ENCODE measurements at places on chromosomes 7 and 10. TPM values are rescaled to one million over a fixed set of nuclear protein-coding genes. Genes with fewer than 3 reads are reported as not detected.

ERVW-1 gene
- not detected for total RNA-seq

CDNF gene
- total RNA-seq = 1.8 TPM

DNA sequence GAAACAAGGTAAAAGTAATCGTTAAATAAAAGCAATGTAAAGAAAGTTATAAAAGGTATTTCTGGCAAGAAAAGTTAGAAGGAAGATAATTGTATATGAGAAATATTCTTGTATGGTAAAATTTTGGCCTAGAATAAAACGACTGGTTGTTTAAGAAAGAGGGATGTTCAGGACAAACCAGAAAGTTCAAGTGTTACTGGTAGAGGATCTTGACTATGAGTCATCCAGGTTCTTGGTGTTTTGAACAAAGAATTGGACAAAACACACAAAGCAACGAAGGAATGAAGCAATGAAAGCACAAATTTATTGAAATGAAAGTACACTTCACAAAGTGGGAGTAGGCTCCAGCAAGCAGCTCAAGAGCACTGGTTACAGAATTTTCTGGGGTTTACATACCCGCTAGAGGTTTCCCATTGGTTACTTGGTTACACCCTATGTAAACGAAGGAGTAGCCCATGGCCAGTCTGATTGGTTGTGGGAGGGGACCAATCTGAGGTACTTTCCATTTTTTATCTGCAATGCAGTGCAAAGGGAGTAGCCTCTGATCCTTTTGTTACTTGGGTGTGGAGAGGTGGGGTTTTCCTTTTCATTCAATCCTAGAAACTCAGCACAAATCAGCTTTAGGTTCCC lies 22.4 kb upstream of the GARS1 start:
- H3K27me3 ChIP-seq = no peaks in the 10 kb centered on the region
- H3K4me3 ChIP-seq = no peak overlapping the region
- no peaks in the 10 kb centered on the region for H3K4me1 ChIP-seq
- peaks cover 33% of the 10 kb centered on the region for H3K36me3 ChIP-seq
- DNase-seq = no peak
- no peak overlapping the region for H3K27ac ChIP-seq

GRCh38 chr10:129319934-129320333 lies 147.1 kb upstream of the MGMT start:
- H3K4me3 ChIP-seq = no peak overlapping the region
- H3K4me1 ChIP-seq = no peaks in the 10 kb centered on the region
- no peak overlapping the region for H3K27ac ChIP-seq
- DNase-seq = no peak
- H3K27me3 ChIP-seq = no peaks in the 10 kb centered on the region
- no peaks in the 10 kb centered on the region for H3K36me3 ChIP-seq

DNA sequence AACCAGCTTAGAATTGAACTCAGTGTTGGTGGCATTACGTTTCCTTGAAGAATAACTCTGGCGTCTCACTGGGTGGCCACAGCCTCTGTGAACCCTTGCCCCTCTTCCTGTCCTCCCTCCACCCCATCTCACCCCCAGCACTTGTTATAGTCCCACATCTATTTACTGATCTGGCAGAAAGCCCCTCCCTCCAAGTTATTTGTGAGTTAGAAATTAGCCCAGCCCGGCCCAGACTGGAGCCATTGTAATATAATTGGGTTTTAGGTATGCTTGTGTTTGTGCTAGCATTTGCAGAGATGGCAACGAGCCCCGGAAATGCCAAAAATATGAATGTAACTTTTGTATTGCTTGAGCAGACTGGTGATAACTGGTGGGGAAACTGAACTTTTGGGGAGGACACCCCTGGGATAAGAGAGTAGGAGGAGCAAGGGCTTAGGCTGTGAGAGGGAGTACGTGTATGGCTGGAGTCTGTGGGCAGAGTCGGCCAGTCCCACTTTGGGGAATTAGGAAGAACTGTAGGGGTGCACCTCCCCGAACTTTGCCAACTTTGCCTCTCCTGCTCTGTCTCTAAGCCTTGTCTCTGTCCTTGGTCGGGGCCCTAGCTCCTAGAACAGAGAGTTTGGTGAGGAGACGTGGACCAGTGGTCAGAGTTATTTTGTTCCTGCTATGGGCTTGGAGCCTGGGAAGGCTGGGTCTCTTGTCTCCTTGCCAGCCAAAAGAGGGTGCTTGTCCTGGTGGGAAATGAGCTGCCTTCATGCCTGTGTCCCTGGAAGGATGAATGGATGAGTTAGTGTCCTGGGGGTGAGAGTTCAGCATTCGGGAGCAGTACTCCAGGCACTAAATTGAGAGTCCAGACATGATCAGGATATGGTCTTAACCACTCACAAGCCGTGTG lies 19.3 kb upstream of the TRIM8 start:
- H3K27me3 ChIP-seq = no peaks in the 10 kb centered on the region
- H3K36me3 ChIP-seq = no peaks in the 10 kb centered on the region
- no peak overlapping the region for H3K4me3 ChIP-seq
- peak overlapping the region; percentile 76 for H3K27ac ChIP-seq
- peaks cover 73% of the 10 kb centered on the region for H3K4me1 ChIP-seq

DNA sequence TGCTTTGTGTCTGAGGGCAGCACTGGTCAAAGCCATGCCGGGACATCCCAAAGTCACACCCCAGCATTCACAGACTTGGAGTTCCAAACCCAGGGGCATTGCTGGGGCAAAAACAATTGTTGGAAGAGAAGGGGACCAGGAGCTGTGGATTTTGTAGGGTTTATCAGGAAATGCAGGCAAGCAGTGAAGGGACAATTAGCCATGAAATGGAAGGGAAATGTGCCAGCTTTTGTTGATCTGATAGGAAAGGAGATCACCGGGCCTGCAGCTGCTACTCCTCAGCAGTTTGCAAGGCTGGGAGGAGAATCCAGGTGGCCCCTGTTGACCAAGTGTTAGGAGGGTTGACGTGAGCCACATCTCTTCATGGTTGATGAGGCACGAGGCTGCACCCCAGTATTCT lies 2.5 kb upstream of the BRI3 start:
- H3K27me3 ChIP-seq = no peaks in the 10 kb centered on the region
- peaks cover 21% of the 10 kb centered on the region for H3K4me1 ChIP-seq
- H3K36me3 ChIP-seq = no peaks in the 10 kb centered on the region
- no peak overlapping the region for H3K4me3 ChIP-seq
- H3K27ac ChIP-seq = no peak overlapping the region

DNA sequence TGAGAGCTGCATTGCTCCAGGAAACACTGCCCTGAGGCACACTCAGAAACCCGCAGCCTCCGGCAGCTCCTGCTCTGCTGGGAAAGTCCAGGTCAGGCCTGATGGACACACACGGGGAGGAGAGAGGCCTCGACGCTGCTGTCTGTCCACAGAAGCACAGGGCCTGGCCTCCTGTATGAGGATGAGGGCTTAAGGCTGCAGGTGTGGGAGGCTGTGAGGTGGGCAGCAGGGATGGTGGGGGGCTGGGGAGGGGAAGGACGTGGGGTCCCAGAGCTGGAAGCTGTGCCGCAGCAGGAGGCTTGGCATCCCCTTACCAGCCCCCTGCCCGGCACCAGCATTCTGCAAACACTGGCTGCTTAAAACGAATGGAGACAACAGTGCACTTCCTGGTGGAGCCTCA lies 186.2 kb downstream of the DNAJB6 start:
- H3K27me3 ChIP-seq = no peaks in the 10 kb centered on the region
- no peaks in the 10 kb centered on the region for H3K36me3 ChIP-seq

GRCh38 chr10:61949687-61950086 lies 48.2 kb downstream of the ARID5B start:
- DNase-seq = no peak
- H3K4me1 ChIP-seq = peaks cover 9% of the 10 kb centered on the region
- H3K27ac ChIP-seq = no peak overlapping the region
- peaks cover 19% of the 10 kb centered on the region for H3K36me3 ChIP-seq

KAZALD1 gene
- total RNA-seq = 30.1 TPM

DNA sequence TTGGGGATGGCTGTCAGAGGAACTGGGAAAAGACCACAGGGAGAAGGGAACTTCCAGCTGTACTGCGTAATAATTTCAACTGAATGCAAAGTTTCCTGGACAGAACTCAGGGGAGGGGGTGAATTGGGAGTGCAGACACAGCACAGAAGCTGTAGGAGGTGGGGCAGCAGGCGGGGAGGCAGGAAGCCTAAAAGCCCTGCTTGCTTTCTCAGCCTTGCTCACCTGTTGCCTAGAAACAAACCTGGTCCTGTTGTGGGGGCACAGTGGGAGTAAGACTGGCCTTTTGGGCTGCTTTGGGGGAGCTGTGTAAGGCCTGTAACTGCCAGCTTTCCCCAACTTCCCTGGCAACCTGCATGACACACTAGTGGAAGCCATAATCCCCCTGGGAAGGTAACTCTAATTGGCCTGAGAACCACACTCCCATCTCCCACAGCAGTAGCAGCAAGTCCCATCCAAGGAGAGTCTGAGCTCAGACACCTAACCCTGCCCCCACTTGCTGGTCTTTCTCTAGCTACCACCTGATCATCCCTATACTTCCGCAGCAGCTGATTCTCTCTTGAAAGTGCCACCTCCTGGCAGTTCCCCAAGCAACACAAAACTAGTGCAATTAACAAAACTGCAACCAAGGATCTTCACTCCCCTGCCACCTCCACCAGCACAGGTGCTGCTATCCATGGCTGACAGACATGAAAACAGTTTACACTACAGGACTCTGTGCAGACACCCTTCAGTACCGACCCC lies 1239.3 kb downstream of the SORCS1 start:
- no peaks in the 10 kb centered on the region for H3K36me3 ChIP-seq
- no peaks in the 10 kb centered on the region for H3K27me3 ChIP-seq
- H3K27ac ChIP-seq = no peak overlapping the region
- H3K4me1 ChIP-seq = no peaks in the 10 kb centered on the region
- DNase-seq = no peak

DNA sequence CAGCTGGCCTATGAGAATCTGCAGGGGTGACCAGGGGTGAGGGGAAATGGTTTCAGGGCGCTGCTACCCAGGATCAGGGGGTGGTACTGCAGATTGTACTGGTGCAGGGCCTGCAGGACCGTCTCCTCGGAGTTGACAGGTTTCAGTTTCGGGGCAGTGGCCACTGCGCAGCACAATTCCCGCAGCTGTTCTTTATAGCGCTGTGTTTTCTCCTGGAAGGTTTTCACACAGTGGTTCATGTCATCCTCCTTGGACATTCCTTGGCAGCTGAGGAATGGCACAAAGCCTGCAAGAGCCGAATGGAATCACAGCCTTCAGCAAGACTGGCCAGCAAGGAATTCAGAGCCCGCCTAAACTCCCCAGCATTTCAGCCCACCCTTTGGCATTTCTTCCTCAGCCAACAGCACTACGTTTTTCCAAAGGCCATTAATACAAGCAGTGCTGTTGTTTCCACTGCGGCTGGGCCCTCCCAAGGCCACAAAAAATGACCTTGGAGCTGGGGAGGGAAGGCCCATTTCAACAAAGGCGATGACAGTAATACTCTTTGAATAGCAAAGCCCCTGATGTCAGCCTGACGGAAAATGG lies 44.9 kb downstream of the PNLIPRP2 start:
- no peak overlapping the region for H3K27ac ChIP-seq
- H3K27me3 ChIP-seq = peaks cover 5% of the 10 kb centered on the region
- peak overlapping the region; percentile 65 for H3K4me3 ChIP-seq
- peaks cover 3% of the 10 kb centered on the region for H3K4me1 ChIP-seq
- peak; percentile 87 for DNase-seq

DNA sequence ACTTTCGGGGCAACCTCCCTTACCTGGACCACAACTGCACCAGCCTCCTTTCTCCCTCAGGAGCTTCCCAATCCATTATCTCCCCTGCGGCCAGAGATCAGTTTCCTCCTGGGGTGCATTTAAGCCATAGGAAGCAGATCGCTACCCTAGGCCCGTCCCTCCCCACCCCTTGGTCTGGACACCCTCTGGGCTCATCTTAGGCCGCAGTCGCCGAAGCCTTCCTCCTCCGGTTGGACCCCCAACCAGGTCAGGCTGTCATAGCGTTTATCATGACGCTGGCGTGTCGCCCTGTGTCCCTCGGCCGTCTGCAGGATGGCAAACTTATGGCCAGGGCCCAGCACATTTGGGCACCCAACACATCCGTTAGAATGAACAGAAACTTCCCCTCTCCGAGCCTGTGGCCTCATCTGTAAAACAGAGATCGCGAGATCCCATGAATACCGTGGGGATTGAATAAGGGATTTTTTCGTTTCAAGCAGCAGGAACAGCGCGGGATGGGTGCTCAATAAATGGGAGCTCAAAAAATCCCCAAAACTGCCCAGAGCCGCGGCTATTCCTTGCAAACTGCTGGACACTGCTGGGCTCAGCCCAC lies 669 bp upstream of the AP5Z1 start:
- H3K4me3 ChIP-seq = peak overlapping the region; percentile 94
- peaks cover 17% of the 10 kb centered on the region for H3K36me3 ChIP-seq
- H3K27me3 ChIP-seq = no peaks in the 10 kb centered on the region
- DNase-seq = peak; percentile 97
- peak overlapping the region; percentile 95 for H3K27ac ChIP-seq
- peaks cover 16% of the 10 kb centered on the region for H3K4me1 ChIP-seq

DNA sequence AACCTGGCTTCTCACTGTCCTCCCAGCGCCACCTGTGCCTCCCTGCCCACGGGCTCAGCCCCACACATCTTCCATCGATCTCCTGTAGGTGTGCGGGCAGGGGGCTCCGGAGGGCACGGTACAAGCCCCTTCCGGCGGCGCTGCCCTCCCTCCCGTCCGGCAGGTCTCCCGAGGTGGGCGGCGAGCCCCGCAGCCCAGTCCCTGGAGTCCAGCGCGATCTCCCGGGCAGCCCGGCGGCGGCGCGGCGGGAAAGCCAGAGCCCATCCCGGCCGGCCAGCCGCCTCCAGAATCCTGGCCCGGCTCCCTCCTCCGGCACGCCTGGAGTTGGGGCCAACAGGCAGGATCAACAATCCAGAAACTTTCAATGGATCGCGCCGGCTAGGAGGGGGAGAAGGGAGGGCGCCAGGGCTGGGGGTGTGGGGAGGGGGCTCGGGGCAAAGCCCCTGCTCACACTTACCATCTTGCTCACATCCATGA lies 100.1 kb downstream of the HIP1 start:
- H3K4me3 ChIP-seq = peak overlapping the region; percentile 77
- H3K36me3 ChIP-seq = no peaks in the 10 kb centered on the region
- H3K27ac ChIP-seq = no peak overlapping the region
- peak; percentile 96 for DNase-seq
- H3K4me1 ChIP-seq = peaks cover 13% of the 10 kb centered on the region
- H3K27me3 ChIP-seq = no peaks in the 10 kb centered on the region

GRCh38 chr7:16905300-16906044 lies 23.7 kb upstream of the AGR3 start:
- no peak overlapping the region for H3K27ac ChIP-seq
- no peaks in the 10 kb centered on the region for H3K4me1 ChIP-seq
- no peak overlapping the region for H3K4me3 ChIP-seq
- DNase-seq = no peak
- H3K27me3 ChIP-seq = no peaks in the 10 kb centered on the region
- H3K36me3 ChIP-seq = no peaks in the 10 kb centered on the region

DNA sequence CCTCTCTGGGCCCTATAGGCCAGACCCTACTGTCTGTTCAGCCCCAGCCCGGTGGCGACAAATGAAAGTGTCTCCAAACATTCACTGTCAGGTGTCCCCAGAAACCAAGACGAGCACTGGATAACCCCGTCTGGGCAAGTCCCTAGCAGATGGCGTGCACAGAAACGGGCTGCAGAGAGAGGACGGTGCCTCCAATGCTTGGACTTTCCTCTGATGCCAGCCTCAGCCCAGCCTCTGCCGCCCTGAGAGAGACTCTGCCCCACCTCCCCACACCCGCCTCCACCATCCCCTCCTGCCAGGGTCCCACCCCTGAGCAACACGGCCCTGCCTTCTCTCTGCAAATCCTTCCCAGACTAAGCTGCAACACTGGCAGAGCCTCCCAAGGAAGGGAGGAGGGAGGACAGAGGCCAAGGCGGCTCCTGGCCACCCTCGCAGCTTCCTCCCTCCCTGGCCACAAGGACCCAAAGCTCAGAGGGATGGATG lies 7.4 kb upstream of the LFNG start:
- peaks cover 31% of the 10 kb centered on the region for H3K4me1 ChIP-seq
- no peaks in the 10 kb centered on the region for H3K27me3 ChIP-seq
- no peak for DNase-seq

SPDYE3 gene
- total RNA-seq = under 0.01 TPM
